Amniotic stem cell (primary cell): ENCODE measurements at places on chromosomes 3 and 15.

GRCh38 chr3:185400866-185401265 lies 37.9 kb downstream of the MAP3K13 start:
- DNase-seq = no peak

- no peak for DNase-seq
Measured at GRCh38 chr15:92277776-92278175, 115.9 kb upstream of the ST8SIA2 start.

DNA sequence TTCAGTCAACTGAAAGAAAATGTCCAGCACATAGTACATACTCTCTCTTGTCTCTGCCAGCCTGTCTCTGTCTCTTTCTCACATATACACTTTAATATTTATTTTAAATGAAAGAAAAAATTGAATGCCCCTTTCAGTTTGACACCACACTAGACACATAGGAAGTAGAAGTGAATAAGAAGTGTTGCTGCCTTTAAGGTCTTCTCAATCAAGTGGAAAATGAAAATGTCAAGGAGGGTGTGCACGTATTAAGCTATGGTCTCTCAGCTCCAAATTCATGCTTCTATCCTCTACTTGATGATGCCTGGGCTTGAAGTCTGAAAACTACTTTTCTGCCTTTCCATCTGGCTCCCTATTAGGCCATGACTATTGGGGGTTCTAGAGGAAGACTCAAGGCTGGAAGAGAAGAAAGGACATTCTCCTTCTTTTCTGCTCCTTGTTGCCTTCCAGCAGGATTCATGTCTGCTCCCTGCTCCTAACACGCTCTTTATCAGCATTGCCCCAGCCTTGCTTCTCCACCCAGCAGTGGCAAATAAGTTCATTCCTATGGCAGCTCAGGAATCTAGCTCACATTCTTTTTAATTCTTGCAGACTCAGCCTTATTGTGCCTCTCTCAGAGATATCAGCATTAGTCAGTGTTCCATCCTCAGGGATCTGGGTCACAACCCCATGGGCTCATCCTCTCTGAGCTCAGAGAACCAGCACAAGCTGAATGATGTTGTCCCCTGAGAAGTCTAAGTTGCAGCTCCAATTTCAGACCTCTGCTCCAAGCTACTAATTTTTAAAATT lies 609.1 kb upstream of the GRM7 start:
- DNase-seq = no peak

DNA sequence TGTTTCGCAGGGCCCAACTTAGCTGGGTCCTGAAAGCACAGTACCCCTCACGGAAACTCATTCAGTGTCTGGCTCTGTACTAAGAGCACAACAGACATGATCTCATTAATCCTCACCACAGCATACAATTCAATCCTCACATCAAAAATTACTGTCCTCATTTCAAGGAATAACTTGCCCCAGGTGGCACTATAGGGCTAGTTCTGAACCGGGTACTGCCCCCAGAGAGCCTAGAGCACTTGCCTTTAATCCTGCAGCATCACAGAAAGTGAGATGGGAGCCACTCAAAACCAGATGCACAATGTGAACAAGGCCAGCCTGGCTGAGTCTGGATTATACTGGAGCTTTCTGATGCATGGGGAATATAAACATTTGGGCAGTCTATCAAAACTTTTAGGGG lies 122.6 kb downstream of the OSBPL10 start:
- no peak for DNase-seq

GRCh38 chr3:25500706-25501210 lies 72.7 kb downstream of the RARB start:
- no peak for DNase-seq

DNA sequence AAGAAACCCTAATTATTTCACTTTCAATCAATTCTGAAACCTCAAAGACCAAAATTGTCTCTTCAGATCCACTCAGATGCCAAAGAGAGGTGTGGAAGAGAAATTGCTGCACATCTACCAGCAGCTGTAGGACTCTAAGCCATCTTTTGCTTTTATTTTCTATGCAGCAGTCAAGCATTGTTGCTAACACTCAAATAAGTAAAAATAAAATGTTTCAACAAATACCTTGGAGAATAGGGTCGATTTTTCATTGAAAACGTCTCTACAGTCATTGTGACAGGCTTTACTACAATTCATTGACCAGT lies 66.4 kb upstream of the CFAP20DC start:
- DNase-seq = no peak

- no peak for DNase-seq
Measured at GRCh38 chr3:194570235-194570634, 63.0 kb downstream of the TMEM44 start.

GRCh38 chr15:84992157-84992944 lies 10.7 kb downstream of the PDE8A start:
- DNase-seq = peak; percentile 75
